Activated CD8-positive, alpha-beta memory T cell treated with anti-CD3 and anti-CD28 coated beads for 1 hour (primary cell): ENCODE measurements at places on chromosomes 13 and 19.

DNA sequence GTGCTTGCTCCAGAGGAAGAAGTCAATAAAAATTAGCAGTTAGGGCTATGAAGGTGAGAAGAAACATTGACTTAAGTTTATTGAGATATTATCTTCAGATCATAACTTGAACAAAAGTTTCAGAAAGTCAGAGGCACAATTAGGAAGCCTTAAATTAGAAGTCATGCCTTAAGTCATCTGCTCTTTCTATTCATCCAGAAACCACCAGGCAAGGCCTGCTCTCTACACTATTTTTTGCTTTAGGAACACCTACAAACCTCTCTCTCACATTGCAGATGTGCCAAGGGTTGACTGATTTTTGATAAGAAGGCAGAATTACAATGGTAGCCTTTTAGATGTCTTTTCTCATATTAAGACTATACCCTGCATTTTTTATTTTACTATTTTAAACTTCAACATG, 268.7 kb downstream of the SPRY2 start:
- DNase-seq = no peak

DNA sequence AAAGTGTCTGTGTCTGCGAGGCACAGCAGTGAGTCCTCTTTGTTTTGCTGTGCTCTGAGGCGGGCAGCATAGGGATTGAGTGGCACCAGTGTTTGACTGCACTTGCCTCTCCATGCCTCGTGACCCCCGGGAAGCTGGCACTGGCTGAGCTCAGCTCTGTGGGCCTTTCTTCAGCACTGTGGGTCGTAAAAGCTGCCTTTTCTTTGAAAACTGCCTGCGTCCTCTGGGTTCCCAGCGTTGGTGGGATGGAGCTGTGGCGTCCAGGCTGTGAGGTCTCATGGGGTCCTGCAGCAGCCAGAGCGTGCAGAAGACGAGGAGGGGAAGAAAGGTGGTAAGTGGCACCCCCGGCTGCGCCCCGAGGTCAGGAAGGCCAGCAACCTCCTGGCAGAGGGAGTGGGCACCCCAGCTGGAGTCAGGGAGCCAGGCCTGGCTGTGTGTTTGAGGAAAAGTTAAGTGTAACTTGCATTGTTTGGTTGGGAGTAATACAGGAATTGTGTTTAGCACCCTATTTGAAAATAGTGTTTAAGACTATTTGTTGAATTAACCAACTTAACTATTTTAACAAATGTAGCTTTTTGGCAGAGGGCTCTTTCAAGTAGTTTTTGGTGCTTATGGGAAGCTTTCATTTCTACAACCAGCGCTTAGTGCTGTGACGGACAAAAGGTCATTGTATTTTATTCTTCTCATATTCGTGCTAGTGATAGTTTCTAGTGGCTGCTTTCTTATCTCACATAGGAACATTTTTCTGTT, 79.3 kb upstream of the TEX29 start:
- no peak for DNase-seq

DNA sequence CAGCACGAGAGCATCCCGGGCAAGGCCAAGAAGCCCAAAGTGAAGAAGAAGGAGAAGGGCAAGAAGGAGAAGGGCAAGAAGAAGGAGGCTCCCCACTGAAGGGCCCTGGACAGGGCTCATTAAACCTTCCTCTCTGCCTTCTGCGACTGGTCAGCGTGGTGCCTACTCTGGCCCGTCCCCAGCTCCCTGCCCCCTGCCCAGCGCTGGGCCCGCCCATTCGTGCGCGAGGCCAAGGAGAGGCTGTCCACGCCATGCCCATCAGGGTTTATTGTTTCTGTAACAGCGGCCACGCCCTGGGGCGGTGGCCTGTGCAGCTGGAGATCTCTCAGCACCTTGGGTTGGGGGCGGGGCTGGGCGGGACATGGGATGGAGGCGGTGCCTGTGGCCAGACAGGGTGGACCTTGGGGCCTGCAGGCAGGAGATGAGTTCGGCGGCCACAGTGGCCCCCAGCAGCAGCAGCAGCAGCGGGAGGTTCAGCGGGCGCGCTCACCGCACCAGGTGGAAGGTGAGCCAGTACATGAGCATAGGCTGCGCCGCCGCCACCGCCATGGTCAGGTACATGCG, 897 bp downstream of the C19orf33 start:
- no peak for DNase-seq

DNA sequence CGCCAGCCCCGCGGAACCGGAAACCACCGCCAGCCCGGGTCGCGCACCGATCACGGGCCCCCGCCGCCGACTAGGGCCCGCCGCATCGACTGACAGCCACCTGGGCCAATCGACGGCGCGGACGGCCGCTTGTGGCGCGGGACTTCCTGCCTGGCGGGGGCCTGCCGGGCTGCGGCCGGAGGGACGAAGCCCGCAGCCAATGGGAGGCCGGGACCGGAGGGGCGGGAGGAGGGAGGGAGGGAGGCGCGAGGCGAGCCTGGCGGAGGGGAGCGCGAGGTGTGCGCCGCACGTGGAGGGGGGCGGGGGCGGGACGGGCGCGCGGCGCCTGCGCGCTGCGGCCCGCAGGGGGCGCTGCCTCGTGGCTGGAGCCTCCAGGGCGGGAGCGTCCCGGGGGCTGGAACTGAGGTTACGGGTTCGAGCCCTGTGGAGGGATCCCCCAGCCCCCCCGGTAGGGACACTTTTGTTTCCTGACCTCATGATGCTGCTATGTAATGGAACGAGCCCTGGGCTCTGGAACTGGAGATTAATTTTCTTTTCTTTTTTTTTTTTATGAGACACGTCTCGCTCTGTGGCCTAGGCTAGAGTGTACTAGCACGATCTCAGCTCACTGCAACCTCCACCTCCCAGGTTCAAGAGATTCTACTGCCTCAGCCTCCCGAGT, at the start of gene MLLT1:
Gene MLLT1 (minus strand): TSS at position 45 of the 661 bp plus-strand sequence. CDS start 191 bp downstream, outside the sequence.
- peak; percentile 87 for DNase-seq

GRCh38 chr19:56671613-56671994, at the start of gene ZNF835:
Gene ZNF835, minus strand, starts transcription at chr19:56671757. Its CDS starts 6,559 bp downstream, at chr19:56665198.
- peak; percentile 28 for DNase-seq

DNA sequence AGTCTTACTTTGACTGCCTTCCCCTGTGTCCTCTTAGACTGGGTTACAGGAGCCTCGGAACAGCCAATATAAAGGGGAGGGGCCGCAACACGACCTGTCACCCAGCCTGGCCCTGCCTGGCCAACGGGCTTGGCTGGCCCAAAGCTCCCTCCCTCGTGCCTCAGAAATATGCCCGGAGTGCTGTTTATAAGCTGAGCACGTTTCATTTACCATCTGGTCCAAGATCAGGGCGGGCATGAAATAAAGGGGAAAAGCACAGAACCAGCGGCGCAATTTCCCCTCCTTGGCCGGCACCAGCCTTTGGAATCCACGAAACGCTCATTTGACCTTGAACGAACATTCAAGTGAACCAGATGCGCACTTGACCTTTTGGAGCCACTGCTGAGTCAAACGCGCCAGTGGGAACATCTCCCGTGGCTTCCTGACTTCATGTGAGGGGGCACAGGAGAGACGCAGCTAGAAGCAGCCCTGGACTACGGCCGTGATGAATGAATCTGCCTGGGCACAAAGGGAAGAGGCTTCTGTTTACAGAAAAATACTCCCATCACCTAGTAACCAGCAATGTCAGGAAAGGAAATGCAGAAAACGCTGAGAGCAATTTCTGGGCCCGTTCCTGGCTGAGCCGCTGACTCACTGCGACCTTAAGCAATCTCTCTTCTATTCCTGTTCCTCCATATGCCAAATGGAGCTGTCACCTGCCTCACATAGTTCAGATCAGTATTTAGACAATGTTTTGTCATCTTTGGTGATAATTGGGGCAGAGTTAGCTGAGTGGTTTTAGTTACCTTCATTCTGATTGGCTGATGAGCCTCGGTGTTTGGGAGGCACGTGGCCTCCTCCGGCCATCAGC, 53.3 kb downstream of the RFX2 start:
- no peak for DNase-seq

- DNase-seq = no peak
Measured at GRCh38 chr13:107770541-107770940, 444.8 kb downstream of the LIG4 start.

- no peak for DNase-seq
Measured at GRCh38 chr13:62706048-62706447, 1290.4 kb upstream of the PCDH20 start.

- no peak for DNase-seq
Measured at GRCh38 chr13:97220151-97220900, 1.8 kb upstream of the MBNL2 start.

GRCh38 chr19:4096049-4096892, 27.7 kb downstream of the MAP2K2 start:
- no peak for DNase-seq

GRCh38 chr13:36418022-36418805, 14.1 kb upstream of the CCNA1 start:
- no peak for DNase-seq

DNA sequence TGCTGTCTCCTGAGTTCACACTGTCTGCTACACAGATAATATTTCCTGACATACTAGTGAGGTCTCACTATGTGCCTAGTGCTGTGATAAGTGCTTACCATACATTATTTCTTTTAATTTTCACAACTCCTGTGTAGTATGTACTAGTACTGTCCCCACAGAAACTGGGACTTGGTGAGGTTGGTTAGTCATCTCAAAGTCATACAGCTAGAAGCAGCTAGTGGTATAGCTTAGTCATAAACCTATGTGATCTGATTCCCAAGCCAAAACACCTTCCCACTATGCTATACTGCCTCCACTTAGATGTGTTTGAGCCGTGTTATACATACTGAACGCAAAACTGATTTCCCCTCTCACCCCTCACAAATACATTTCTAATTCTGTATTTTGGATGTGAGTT, 10.5 kb downstream of the MTMR6 start:
- no peak for DNase-seq

DNA sequence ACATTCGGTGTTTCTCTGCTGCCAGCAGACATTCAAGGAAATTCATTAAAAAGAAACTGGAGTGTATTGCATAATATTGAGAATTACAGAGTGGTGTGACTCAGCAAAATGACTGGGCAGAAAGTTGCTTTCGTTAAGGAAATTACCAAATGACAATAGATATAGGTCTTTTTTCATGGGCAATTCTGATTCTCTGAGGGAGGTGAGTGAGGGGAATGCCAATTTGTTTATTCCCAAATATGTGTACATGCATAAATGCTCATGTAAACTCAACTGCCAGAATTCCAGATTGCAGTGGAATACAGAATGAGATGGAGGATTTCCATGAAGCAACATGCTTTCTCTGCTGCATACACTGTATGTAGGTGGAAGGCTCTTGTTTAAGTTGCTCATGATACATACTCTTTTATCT, 1730.1 kb downstream of the SLITRK5 start:
- no peak for DNase-seq

DNA sequence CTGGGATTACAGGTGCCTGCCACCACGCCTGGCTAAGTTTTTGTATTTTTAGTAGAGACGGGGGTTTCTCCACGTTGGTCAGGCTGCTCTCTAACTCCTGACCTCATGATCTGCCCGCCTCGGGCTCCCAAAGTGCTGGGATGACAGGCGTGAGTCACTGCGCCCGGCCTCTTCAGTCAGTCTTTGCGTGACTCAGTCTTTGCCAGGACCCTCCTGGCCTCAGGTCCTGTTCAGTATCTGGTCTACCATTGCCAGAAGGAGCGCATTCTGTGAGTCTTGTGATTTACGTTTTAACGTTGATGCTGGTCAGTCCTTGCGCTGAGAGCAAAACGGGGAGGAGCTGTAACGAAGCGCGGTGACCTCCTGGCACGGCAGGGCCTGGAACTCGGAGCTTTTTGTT, 7.6 kb upstream of the HMG20B start:
- no peak for DNase-seq

GRCh38 chr13:30567072-30567471, 50.6 kb upstream of the USPL1 start:
- DNase-seq = no peak

GRCh38 chr19:54077334-54077733, 3.8 kb downstream of the TARM1 start:
- no peak for DNase-seq

DNA sequence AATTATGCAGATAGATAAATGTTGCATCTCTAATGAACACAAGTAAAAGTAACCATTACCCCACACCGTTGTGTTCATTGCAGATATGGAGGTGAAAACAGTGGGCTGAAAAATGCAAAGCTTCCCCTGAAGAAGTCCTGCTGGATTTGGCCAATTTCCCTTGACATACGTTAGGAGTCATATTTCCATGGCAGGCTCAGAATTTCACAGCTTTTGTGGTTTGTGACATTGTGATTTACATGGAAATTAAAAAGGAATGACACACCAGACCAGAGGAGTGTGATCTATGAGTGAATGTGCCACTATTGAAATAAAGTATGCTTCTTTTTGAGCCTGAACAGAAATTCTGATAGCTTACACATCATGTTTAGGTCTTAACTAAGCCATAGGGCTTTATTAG, 221.1 kb upstream of the TMTC4 start:
- no peak for DNase-seq

DNA sequence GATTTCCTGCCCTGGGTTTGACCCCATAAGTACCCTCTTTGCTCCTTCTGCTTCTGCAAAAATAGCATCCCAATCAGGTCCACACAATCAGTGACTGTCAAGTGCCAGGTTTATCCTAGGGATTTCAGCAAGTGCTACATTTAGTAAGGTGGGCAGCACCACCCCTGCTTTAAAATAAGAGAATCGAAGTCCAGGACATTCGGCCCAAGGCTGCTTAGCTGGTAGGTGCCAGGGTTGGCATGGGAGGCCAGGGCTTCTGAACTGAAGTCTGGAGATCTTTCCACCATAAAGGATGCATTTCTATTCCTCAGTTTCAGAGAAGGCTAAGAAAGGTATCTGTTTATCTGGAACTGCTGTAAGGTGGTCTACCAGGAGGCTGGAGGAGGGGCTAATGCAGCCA, 408.3 kb downstream of the ZNF536 start:
- no peak for DNase-seq

GRCh38 chr19:40219721-40220276, 1.6 kb upstream of the TTC9B start:
- no peak for DNase-seq

DNA sequence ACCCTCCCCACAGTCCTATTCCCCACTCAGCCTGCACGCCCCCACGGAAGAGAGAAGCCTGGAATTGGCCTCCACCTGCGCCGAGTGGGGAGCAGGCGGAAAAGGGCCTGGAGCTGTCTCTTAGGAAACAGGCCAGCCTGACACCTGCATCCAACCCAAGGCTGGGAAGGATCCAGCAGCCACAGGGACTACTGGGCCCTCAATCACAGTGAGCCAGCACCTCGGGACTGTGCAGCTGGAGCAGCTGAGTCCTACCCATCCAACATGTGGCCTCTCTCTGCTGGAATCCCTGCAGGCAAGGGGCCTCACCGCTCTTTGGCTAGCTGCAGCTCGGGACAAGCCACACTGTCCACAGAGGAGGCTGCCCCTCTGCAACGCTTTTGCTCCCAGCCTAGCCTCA, 8.3 kb upstream of the EPHX3 start:
- DNase-seq = no peak

- no peak for DNase-seq
Measured at GRCh38 chr19:50843701-50844221, 10.4 kb upstream of the KLK15 start.
